ENCODE measurements at places on chromosomes 4 and X.

DNA sequence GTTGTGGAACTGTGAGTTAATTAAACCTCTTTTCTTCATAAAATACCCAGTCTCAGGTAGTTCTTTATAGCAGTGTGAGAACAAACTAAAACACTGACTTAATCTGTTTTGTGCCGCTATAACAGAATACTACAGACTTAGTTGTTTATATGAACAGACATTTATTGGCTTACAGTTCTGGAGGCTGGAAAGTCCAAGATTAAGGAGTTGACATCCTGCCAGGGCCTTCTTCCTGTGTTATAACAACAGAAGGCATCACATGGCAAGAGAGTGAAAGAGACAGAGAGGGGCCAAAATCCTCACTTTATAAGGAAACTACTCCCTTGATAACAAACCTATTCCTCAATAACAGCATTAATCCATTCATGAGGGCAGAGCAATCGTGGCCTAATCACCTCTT is 42.5 kb upstream of the KCNIP4 start:
- no peak for DNase-seq

DNA sequence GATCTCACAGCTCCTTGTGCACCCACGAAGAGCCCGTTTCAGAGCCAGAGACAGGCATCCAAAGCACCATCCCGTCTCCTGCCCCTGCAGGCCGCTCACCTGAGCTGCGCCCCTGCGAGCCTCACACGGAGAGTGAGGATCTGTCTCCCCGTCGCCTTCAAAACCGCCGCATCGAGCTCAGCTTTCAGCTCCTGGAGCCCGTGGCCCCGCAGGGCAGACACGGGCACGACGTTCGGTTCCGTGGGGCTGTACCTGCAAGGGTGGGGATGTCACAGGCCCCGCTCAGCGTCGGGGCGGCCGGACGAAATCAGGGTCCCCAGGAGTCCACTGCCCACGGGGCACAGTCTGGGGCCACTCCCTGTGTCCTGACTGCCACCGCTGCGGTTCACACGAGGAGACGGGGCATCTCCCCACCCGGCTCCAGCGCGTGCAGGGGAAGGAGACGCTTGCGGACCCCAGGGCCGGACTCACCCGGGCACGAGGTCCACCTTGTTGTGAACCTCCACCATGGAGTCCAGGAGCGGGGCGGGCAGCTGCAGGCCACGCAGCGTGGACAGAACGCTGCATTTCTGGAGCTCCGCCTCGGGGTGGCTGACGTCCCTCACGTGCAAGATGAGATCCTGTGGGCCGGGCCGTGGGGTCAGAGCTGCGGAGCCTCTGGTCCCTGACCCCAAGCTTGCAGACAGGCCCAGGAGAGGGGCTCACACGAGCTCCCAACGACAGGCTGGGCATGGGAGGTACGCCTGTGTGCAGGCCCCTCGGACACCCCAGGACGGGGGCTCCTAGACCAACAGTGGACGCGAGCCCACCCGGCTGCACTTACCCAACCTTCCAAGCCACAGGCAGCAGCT is 11.1 kb downstream of the GTPBP6 start:
- DNase-seq = no peak

DNA sequence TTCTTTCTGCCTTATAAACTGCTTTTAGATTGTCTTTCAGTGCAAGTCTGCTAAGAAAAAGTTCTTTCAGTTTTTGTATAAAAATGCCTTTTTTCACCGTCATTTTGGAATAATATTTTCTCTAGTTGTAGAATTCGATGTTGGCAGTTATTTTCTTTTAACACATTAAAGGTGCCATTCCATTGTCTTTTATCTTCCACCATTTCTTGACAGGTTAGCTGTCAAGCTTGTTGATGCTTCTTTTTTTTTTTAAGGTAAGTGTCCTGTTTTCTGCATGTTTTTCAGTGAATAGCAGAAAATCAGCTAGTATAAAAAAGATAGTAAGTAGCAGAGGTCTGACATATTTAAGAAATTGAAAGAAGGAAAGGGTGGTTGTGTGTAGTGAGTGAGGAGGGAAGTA is 118.5 kb upstream of the NPFFR2 start:
- DNase-seq = no peak

- no peak for DNase-seq
Measured at GRCh38 chrX:48153769-48154168, 23.3 kb downstream of the SPACA5B start.

DNA sequence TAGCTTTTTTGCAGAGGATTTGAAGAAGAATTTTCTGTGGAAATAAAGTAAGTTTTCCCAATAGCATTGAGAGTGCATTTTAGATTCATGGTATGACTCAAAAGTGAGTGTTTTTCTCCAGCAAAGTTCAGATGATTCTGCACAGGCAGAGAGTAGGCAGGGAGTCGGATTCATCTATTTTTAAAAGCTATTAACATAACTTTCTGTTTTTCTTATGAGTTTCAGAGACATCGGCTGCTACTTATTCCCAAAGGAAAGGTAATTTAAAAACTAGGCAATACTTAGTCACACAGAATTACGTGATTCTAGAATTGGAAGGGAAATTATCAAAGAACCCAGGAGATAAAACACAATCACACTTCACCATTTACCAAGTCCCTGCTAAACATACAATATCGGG is 4.4 kb downstream of the CCDC110 start:
- no peak for DNase-seq
